Activated CD8-positive, alpha-beta T cell treated with anti-CD3 and anti-CD28 coated beads, Interleukin-2, amount 10 ng/mL, durations not matched to agents 7 days and 5 days (primary cell): ENCODE measurements at places on chromosomes 12 and 14. TPM values are rescaled to one million over a fixed set of nuclear protein-coding genes. Genes with fewer than 3 reads are reported as not detected.

- DNase-seq, result no peak
Observed at GRCh38 chr12:117143008-117143532, 43.9 kb upstream of the TESC start.

- DNase-seq, result no peak
Observed at GRCh38 chr14:91778217-91778616, 46.3 kb upstream of the CATSPERB start.

GRCh38 chr14:68943107-68943506 lies 36.0 kb downstream of the ACTN1 start:
- DNase-seq, result no peak

The HRK gene
- not detected for total RNA-seq

The EIF4B gene
- total RNA-seq, result 353 TPM

The TBX3 gene
- not detected for total RNA-seq

- no peak for DNase-seq
Observed at GRCh38 chr12:2373307-2373706, 320.5 kb downstream of the CACNA1C start.
